ENCODE measurements at places on chromosomes 1 and 21.

DNA sequence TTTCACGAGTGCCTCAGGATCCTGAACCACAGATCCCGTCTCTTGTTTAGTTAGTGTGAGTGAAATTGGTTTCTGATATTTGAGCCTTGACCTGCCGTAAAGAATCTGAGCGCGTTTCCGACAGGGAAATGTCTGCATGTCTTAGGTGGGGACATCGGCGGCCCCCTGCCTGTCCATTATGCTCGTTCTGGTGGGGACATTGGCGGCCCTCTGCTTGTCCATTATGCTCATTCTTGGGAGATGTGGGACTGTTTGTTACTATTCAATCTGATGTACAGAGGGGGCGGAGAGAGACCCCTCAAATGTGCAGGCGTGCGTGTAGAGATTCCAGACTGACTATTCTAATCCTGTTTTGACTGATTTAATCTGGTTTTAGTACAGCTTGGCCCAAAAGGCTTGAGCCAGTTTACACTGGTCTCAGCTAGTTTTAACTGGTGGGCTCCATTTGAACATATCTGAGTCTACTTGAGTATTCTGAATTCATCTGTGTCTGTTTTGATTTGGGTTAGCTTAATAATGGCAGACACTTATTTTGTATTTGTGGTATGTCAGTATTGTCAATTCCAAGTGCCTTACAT, 6.6 kb upstream of the TINAGL1 start:
- no peak for DNase-seq

GRCh38 chr21:31888936-31889371, 16.1 kb downstream of the HUNK start:
- no peak for DNase-seq

DNA sequence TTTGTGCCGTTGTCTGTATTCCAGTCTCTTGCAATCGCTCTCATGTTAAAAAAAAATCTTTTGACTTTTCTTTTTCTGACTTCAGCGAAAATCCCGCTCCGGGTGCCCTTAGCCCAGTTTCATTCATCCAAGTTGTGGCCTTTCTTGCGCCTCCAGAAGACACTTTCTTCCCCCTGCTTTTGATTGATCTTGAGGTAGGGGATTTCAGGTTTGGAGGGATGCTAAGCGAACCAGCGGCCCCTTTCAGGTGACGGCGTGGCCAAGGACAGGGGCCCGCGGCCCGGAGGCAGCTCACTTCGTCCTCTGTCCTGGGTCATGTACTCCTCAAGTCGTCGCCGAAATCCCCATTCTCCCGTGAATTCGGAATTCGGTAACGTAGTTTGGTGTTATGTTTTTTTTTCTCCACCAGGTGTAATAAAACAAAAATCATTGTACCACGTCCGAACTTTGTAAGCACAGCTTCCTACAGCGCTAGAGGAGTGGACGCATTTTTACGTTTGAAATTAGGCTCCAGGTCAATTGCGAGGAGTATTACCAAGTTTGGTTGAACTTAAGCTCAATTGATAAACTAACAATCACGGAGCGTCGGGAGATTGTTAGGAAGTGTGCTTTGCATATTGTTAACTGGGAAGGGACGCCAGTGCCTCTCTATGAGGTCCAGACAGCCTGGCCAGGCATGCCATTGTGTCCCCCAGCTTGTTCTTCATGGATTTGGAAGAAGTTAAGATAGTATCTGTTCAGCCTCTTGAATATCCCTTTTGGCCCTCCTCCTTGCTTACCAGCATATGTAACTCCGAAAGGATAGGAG, 1.1 kb downstream of the MRPS6 start:
- DNase-seq: no peak

- DNase-seq: no peak
Measured at GRCh38 chr1:237482777-237483176, 407.9 kb downstream of the ZP4 start.

DNA sequence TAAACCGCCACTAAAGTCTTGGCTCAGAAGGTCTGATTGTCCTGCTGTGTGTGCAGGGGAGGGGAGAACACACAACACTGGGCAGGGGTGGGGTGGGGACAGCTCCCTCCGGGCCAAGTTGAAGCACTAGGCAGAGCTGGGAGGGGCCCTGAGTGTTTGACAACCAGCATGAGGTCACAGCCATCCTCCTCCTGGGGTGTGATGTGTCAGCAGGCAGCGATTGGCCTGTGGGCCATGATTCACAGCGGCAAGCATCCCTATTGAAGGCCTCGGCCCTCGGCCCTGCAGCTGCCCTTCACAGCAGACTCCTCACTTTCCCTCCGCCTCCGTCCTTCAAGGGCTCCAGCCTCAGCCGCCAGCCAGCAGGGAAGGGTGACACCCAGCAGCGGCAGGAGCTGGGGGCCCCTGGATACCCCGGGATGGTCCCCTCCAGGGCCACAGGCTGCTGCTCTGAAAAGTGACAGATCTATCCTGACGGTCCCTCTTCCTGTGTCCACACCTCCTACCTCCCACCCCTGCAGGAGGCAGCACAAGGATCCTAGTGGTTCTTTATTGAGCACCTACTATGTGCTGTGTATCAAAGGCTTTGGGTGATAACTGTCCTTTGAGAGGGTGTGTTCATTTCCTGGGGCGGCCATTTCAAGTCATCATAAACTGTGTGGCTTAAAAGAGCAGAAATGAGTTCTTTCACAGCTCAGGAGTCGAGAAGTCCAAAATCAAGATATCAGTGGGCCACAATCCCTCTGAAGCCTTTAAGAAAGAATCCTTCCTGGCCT, 66.0 kb upstream of the SLC25A33 start:
- no peak for DNase-seq

DNA sequence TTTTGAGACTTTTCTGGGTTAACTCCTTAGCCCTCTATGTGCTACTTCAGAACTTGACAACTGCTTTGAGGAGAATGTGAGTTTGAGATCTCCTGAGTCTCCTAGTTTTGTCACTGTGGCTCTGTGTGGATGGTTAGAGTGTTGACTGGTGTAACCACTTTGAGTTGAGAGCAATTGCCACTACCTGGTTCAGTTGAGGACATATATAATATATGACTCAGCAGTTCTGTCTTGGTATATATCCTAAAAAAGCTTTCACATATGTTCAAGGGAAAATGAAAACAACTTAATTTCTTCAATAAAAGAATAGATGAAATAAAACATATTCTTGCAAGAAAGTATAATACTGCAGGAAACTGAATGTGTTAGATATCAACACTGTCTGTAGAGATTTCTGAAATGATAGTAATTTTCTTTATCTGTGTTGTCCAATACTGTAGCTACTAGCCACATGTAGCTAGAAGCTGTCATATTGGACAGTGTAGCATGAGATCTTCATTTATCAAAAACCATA, 96.7 kb upstream of the QSOX1 start:
- no peak for DNase-seq

DNA sequence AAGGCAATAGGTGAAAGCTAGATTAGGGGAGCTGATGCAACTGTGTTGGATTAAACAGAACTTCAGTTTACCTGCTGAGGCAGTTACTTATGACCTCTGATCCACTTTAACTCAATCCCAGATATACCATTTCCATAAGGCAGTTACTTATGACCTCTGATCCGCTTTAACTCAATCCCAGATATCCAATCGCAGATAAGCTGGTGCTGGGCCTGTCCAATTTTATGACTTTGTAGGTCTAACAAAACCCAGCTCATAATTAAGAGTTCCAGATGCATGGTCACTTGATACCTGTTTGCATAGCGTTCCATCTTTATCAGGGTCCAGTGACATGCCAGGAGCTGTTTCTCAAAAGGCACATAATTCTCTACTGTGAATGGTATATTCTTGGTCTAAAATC, 396.0 kb downstream of the AGBL4 start:
- no peak for DNase-seq

GRCh38 chr1:114177282-114177681, 23.6 kb upstream of the SYT6 start:
- DNase-seq: no peak

- no peak for DNase-seq
Measured at GRCh38 chr1:199160521-199161318, 521.9 kb downstream of the PTPRC start.

GRCh38 chr1:44519035-44519676, 114.1 kb downstream of the RNF220 start:
- DNase-seq: no peak

DNA sequence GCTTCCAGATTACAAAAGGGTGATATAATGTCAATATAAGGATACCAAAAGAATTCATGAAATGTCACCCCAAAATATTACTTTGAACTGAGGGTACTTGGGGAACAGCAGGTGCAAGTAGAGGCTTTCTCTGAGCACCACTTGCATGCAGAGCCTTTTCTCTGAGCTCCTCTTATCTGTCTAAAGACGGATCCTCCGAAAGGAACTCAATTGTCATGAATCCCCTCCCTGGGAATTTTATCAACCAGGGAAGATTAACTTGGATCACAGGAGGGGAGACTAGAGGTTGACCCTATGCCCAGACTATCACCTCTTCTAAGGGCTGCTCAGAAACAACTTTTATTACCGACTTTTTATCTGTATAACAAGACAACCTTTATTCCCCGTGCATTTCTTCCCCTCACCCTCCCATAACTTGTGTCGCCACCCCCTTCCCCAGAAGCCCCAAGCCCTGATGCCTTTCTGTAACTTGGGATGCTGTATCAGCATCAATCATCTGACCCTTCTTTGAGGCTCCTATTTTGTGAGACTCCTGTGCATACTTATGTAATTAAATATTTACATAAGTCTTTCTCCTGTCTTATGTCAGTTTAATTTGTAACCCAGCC, 94.1 kb downstream of the CACHD1 start:
- no peak for DNase-seq

- DNase-seq: no peak
Measured at GRCh38 chr1:230429067-230429735, 3.1 kb upstream of the PGBD5 start.

GRCh38 chr1:107499139-107499744, 358.4 kb downstream of the NTNG1 start:
- no peak for DNase-seq

DNA sequence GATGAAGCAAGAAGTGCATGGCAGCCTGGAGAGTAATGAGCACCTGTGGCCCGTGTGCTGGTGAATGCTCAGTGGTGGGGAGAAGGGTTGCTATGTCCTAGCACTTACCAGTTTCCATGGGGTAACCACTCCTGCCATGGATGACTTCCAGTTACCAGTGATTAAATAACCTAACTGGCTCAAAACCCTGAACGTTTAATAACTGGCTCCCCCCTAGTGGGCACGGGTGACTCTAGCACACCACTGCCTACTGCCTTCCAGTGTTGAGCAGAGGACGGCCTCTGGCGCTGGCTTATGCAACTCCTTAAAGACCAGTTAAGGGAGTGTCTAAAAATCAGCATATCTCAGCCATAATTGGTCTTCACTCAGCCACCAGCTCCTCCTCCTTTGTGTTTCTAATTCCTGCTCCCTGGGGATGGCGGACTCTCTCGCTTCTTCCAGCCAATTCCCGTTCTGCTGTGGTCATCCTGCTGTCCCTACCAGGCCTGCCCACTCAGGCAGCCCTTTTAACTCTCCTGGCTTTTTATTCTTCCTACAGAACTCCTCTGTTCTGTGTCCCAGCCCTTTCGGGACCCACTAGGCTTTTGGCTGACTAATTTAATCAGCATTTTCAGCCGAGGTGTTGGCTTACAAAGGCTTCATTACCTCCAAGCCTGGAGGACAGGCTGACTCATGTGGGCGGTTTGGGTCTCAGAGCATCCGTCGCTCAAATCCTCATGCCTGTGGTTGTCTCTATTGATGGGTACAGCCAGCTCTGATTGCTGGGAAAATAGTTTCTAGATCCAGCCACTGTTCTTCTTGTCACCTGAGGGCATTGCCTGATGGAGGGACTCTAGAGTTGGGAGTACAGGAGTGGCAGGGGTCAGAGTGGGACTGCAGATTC, 332.4 kb downstream of the CAMTA1 start:
- no peak for DNase-seq

- DNase-seq: peak; percentile 31
Measured at GRCh38 chr1:211352985-211353515, 26.4 kb downstream of the TRAF5 start.

GRCh38 chr1:232047473-232047872, 420.9 kb downstream of the DISC1 start:
- DNase-seq: no peak

DNA sequence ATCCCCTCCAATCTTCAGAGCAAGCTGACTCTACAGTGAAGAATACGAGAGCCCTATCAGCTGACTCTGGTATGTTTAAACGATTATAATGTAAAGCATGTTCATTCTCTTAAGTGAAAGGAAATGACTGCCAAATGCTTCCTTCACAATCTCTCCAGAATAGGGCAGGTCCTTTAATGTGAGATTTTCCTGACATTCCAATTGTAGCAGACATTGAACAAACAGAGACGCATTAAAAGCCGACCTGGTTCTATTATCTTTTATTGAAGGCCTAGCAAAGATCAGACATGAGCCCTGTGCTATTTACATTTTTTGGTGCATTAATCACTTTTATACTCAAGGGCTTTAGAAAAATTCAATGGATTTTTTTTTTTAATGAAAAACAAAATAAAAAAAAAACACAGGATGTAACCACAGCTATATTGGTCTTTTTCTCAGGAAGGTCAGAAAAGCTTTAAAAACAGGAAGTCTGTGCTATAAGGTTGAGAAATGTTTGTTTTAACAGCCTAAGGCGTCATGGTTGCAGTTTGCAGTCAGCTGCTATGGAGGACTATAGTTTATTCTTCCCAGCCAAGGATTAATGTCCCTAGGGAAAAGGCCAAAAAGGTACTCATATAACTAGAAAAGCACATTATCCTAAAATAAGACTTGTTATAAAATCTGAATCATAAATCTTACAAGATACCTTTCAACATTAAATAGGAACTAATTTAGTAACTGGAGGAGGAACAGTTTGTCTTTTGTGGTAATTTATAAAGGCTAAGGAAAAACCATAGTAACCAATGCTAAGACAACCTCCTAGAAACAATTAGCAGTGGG, 104.8 kb downstream of the RERE start:
- DNase-seq: no peak

DNA sequence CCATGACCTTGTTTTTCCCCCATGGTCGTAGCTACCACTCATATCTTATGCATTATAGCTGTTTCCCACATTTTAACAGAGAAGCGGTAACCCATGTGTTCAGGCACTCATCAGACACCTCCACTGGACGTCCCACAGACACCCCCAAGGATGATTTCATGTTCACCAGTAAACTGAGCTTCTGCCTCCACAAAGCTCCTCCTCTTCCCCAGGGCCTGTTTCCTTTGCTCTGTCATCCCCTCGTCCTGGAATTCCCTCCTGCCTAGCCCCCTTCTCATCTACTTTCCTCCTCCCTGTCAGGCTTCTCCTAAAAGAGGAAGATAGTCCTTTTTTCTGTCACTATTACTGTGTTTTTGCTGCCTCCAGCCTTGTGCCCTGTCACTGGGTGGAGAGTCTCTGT, 111.2 kb downstream of the OMA1 start:
- no peak for DNase-seq

DNA sequence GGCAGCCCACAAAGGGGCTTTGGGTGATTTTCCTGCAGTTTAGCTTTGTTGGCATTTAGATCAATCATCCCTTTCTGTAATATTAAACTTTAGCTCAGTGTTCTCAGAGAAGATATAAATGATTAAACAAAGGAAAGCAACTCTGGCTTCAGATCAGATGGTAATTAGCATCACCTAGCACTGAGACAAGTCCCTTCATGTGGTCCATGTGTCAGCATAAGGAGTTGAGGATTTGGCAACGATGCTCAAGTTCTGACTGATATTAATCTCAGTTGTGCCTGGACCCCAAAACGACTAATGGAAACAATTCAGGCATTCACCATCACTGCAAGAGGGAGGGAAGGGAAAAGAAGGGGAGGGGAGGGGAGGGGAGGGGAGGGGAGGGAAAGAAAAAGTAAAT, 60.4 kb downstream of the SEC16B start:
- no peak for DNase-seq
